DMS 273 treated with DMSO at 0.1 percent for 48 hours (cell line): ENCODE measurements at places on chromosomes 2 and 18.

- no peak for DNase-seq
Observed at GRCh38 chr18:26656944-26657536, 108.7 kb upstream of the KCTD1 start.

GRCh38 chr18:78693429-78693828 is 286.2 kb upstream of the SALL3 start:
- no peak for DNase-seq

GRCh38 chr2:29130295-29130694 is 15.1 kb downstream of the CLIP4 start:
- DNase-seq: no peak

DNA sequence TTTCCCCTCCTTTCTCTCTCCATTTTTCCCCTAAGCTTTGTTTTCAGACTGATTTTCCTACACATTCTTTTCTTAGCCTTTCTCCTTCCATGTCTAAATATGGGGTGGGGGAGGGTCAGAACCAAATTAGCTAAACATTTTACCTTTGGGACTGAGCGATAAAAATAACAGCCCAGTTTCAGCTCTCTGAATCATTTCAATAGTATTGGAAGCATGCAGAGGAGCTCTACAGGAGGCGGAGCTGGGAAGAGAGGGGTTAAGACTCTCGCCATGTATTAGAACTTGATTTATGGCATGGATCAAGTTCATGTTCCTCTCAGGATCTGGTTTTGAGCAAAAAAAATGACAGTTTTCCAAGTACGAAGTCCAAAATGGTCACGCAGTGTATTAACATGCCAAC is 109.1 kb downstream of the CPO start:
- DNase-seq: no peak

DNA sequence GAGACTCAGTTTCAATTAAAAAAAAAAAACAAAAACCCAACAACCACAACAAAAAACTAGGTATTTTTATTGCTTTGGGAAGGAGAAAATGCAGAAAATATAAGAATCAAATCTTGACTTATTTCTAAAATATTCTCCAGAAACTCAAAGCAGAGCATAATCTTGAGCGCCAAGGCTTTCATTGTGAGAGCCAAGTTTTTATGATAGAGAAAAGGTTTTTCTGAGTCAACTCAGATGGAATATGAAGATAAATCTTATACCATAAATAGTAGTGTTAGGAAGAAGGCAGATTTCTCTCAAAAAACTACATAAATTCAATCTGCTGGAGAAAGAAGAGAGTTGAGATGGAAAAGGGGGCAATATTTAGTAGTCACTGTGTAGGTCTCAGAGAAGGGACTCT is 121.2 kb upstream of the OSR1 start:
- no peak for DNase-seq

DNA sequence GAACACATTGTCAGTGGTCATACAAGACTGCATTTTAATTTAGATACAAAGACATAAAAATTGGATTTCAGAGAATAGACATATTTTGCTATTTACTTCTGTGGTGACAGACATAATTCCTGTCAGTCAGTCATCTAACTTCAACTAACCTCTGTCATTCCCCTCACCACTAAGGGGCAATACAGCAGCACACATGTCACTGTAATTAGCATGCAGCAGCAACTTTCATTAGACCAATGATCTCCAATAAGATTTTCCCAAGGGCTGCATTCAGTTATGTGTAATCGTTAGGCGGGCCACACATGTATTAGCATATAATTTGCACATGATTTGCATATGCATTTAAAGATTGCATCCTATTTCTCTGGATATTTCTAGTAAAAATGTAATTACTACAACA is 624.5 kb downstream of the NR4A2 start:
- no peak for DNase-seq

GRCh38 chr2:96856776-96857666 is 795 bp downstream of the ANKRD39 start:
- no peak for DNase-seq

- DNase-seq: no peak
Observed at GRCh38 chr2:62010632-62011256, 105.3 kb downstream of the COMMD1 start.
